Iris pigment epithelial cell (primary cell): ENCODE measurements at places on chromosomes 2 and 18.
A peak's percentile ranks its signal among the peaks of the same experiment; 100 is the strongest.

GRCh38 chr2:206993964-206994363 is 54.6 kb downstream of the CPO start:
- peak; percentile 51 for DNase-seq

GRCh38 chr2:184481865-184482264 is 116.5 kb upstream of the ZNF804A start:
- no peak for DNase-seq

- no peak for DNase-seq
These were observed 51.3 kb downstream of the TMEM247 start for GRCh38 chr2:46530639-46531038.

GRCh38 chr2:219704878-219705277 is 77.4 kb downstream of the SLC4A3 start:
- DNase-seq = no peak

- DNase-seq = peak; percentile 16
These were observed 578.7 kb upstream of the ID2 start for GRCh38 chr2:8103085-8103708.
